ENCODE measurements at places on chromosomes 4 and X.
A peak's percentile ranks its signal among the peaks of the same experiment; 100 is the strongest.

- no peaks in the 10 kb centered on the region for H3K36me3 ChIP-seq
- H3K27me3 ChIP-seq = no peaks in the 10 kb centered on the region
- H3K4me1 ChIP-seq = no peaks in the 10 kb centered on the region
- no peak overlapping the region for H3K27ac ChIP-seq
- DNase-seq = no peak
Measured at GRCh38 chr4:1470816-1471442, 64.7 kb upstream of the NKX1-1 start.

GRCh38 chr4:174281901-174282300 lies 1.6 kb downstream of the FBXO8 start:
- H3K4me3 ChIP-seq = peak overlapping the region; percentile 100
- no peak overlapping the region for H3K27ac ChIP-seq
- peaks cover 83% of the 10 kb centered on the region for H3K4me1 ChIP-seq
- H3K36me3 ChIP-seq = peaks cover 23% of the 10 kb centered on the region

DNA sequence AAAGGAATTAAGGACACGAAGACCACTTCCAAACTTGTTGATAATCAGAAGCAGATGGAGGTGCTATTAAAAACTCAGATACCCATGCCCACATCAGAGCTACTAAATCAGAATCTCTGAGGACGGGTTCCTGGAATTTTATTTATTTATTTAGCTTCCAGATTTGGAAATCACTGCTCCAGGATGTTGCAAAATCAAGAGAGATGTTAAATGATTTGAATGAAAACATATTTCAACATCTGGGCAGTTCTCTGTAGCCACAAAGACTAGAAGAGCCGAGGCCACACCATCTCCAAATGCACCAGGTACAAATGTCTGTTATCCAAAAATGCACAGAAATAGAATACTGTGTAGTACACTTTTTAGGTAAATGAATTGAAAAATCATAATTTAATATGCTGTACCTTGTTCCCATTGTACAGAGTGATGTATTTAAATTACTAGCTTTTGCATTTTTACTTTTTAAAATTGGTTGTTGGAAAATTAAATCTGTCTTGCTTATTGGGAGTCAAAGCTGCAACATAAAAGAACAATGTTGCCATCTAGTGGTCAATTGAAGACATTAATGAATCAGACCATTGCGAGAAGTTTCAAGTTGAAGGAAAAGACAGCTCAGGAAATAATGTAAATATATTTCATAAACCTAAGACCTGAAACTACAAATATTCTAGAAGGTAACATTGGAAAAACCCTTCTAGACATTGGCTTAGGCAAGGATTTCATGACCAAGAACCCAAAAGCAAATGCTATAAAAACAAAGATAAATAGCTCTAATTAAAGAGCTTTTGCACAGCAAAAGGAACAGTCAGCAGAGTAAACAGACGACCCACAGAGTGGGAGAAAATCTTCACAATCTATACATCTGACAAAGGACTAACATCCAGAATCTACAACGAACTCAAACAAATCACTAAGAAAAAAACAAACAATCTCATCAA lies 151.3 kb upstream of the TTC29 start:
- H3K4me3 ChIP-seq = no peak overlapping the region
- peaks cover 38% of the 10 kb centered on the region for H3K27me3 ChIP-seq

GRCh38 chrX:155231163-155231562 lies 14.9 kb downstream of the VBP1 start:
- no peaks in the 10 kb centered on the region for H3K27me3 ChIP-seq
- H3K36me3 ChIP-seq = peaks cover 44% of the 10 kb centered on the region
- no peak overlapping the region for H3K27ac ChIP-seq
- no peak for DNase-seq

DNA sequence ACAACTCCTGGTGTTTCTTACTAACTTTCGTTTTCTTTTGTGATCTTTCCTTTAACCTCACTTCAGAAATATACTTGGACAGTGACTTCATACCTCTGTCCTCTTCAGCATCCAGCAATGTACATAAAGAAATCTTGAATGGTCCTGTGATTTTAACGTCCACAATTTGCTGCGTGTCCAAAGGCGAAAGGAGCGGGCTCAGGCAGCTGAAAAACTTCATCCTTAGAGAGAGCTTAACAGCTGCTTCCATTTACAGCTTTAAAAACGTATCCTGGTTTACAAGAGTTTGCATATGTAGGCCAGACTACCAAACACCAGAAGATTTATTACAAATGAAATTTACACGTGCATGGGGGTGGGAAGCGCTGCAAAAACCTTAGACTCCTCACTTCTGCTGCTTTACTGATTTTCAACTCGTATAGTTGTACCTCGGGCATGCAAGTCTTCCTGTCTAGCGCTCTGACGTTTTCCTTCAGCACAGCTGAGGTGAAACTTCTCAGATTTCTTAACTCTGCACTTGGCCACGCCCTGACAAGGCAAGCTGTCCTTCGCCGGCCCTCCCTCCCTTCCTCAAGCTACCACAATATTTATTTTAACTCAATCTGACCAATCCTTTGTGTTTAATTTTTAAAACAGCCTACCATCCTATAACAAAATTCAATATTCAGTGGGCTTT lies 406.4 kb downstream of the FAM47A start:
- no peak for DNase-seq
- no peak overlapping the region for H3K27ac ChIP-seq
- no peak overlapping the region for H3K4me3 ChIP-seq
- no peaks in the 10 kb centered on the region for H3K27me3 ChIP-seq
- H3K36me3 ChIP-seq = no peaks in the 10 kb centered on the region

DNA sequence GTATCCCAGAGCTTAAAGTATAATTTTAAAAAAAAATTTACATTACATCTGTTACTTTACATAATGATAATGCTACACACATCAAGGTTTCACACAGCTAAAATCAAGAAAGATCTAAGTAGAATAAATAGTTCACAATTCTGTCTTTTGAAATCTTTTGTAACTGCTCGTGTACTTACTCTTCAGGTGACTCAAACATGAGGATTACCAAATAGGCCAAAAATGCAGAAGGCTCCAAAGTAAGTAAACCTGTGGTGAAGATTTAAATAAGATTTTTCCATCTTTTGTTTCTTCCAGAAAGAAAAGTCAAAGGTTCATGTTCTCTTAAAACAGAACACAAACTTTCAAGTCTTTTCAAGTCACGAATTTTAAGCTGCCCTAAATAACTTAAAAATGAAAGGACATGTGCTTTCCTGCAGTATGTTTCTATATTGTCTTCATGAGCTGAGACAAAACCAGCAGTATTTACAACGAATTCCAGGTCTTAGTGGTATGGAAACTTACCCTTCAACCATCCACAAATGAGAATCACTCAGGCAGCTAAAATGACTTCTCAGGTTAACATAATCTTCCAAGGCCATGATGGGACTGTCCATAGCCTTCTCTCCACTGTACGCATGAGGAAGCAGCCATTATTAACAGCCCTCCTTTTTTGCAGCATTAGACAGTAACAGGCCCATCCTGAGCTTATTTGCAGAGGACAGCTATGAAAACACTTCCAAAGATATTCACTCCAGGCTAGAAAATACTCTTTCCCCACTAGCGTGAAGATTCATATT lies 172.8 kb upstream of the EDNRA start:
- H3K27me3 ChIP-seq = no peaks in the 10 kb centered on the region
- DNase-seq = no peak
- H3K27ac ChIP-seq = no peak overlapping the region
- no peak overlapping the region for H3K4me3 ChIP-seq
- no peaks in the 10 kb centered on the region for H3K4me1 ChIP-seq

GRCh38 chrX:685120-686032 lies 54.8 kb downstream of the SHOX start:
- no peak overlapping the region for H3K4me3 ChIP-seq
- H3K4me1 ChIP-seq = no peaks in the 10 kb centered on the region
- no peaks in the 10 kb centered on the region for H3K36me3 ChIP-seq
- no peak for DNase-seq
- no peaks in the 10 kb centered on the region for H3K27me3 ChIP-seq
- H3K27ac ChIP-seq = no peak overlapping the region

DNA sequence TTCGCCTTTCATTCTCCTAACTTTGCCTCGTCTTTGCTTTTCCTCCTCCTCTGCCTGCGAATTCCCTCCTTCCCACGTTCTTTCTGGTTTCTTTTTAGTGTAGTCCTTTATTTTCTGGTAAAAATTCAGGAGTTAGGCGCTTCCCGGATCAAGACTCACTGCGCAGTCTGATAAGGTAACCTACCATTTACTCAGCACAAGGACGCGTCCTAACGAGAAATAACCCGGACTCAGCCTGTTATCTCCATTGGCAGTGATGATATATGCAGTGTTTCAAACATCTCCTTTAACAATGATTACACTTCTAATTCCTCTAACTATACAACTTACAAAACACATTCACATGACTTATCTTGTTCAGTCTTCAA lies 357 bp upstream of the ETNPPL start:
- DNase-seq = no peak
- peak overlapping the region; percentile 77 for H3K4me3 ChIP-seq
- no peaks in the 10 kb centered on the region for H3K36me3 ChIP-seq
- H3K27ac ChIP-seq = no peak overlapping the region
- peaks cover 68% of the 10 kb centered on the region for H3K27me3 ChIP-seq
- H3K4me1 ChIP-seq = peaks cover 12% of the 10 kb centered on the region

GRCh38 chrX:84168095-84168494 lies 19.9 kb downstream of the RPS6KA6 start:
- no peaks in the 10 kb centered on the region for H3K27me3 ChIP-seq
- no peaks in the 10 kb centered on the region for H3K36me3 ChIP-seq
- no peak overlapping the region for H3K4me3 ChIP-seq
- no peak for DNase-seq

- no peak for DNase-seq
- H3K27ac ChIP-seq = no peak overlapping the region
- H3K27me3 ChIP-seq = peaks cover 7% of the 10 kb centered on the region
Measured at GRCh38 chr4:3387154-3387942, 54.4 kb upstream of the HGFAC start.

- DNase-seq = no peak
- no peaks in the 10 kb centered on the region for H3K27me3 ChIP-seq
- H3K4me1 ChIP-seq = no peaks in the 10 kb centered on the region
- H3K27ac ChIP-seq = no peak overlapping the region
- H3K36me3 ChIP-seq = no peaks in the 10 kb centered on the region
- no peak overlapping the region for H3K4me3 ChIP-seq
Measured at GRCh38 chr4:46491455-46491854, 101.5 kb upstream of the GABRA2 start.

DNA sequence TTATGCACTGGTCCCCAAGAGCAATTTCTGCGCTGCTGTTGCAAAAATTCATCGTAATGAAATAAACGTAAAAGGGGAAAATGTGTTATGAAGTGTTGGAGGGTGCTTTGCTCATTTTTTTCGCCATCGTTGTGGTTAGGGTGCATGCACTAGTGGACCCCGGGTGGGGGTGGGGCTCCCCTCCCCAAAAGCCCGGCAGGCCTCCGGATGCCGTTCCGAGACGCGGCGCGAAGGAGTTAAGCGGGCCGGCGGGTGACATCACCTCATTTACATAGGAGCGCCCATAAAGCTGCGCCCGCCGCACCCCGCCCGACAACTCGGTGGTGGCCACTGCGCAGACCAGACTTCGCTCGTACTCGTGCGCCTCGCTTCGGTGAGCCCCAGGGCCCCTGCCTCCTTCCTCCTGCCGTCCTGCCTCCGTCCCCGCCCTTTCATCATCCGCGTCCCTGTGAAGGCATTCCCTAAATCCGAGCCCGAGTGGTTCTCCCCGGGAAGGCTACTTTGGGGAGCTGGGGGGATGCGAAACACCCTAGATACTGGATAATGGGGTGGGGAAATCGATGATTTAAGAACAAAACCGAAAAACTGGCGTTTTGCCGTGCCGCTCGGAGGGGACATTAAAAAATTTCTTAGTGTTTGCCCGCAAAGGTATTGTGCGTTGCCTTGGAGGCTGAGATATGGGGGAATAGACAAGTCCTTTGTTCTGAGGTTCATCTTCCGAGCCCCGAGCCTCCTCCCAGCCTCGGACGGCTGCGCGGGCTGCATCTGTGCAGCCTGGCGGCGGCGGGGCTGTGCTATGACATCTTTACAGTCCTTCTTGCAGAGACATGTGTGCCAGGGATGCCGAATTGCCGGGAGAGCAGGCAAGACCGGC lies at the start of gene TMSB4X:
TMSB4X (plus strand) TSS at position 315 of the 874 bp plus-strand sequence.
- H3K36me3 ChIP-seq = peaks cover 59% of the 10 kb centered on the region
- H3K4me3 ChIP-seq = peak within 1 kb of the TSS; percentile 92
- DNase-seq = peak; percentile 74

GRCh38 chr4:73735231-73735630 lies 5.1 kb upstream of the CXCL8 start:
- no peak overlapping the region for H3K27ac ChIP-seq
- no peaks in the 10 kb centered on the region for H3K36me3 ChIP-seq
- no peaks in the 10 kb centered on the region for H3K27me3 ChIP-seq
- DNase-seq = no peak
- H3K4me3 ChIP-seq = no peak overlapping the region

DNA sequence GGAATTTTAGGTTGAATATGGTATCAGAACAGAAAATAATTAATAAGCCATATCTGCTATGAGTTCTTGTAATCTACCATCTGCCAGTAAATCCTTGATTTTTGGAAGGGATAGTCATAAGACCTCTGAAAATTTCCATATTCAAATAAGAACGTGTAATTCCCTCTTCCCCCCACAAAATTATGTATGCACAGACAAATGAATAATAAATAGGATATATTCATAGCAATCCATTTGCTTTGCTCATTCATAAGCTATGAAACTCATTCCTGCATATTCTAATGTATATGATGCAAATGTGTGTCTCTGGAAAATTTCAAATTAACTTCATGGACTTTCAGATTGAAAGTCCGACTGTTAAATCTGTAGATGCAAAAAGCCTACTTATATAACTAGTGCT lies 833.1 kb upstream of the GRID2 start:
- no peak for DNase-seq
- no peak overlapping the region for H3K4me3 ChIP-seq
- no peaks in the 10 kb centered on the region for H3K4me1 ChIP-seq
- no peaks in the 10 kb centered on the region for H3K27me3 ChIP-seq
- no peaks in the 10 kb centered on the region for H3K36me3 ChIP-seq

- peak overlapping the region; percentile 97 for H3K27ac ChIP-seq
- H3K36me3 ChIP-seq = peaks cover 84% of the 10 kb centered on the region
- DNase-seq = no peak
- H3K4me1 ChIP-seq = peaks cover 96% of the 10 kb centered on the region
- no peaks in the 10 kb centered on the region for H3K27me3 ChIP-seq
- peak overlapping the region; percentile 76 for H3K4me3 ChIP-seq
Measured at GRCh38 chr4:40212674-40213527, 16.1 kb downstream of the RHOH start.

- no peak for DNase-seq
- H3K36me3 ChIP-seq = no peaks in the 10 kb centered on the region
- no peaks in the 10 kb centered on the region for H3K27me3 ChIP-seq
- H3K4me1 ChIP-seq = no peaks in the 10 kb centered on the region
- no peak overlapping the region for H3K27ac ChIP-seq
- H3K4me3 ChIP-seq = no peak overlapping the region
Measured at GRCh38 chrX:20067709-20068561, 48.8 kb downstream of the MAP7D2 start.

DNA sequence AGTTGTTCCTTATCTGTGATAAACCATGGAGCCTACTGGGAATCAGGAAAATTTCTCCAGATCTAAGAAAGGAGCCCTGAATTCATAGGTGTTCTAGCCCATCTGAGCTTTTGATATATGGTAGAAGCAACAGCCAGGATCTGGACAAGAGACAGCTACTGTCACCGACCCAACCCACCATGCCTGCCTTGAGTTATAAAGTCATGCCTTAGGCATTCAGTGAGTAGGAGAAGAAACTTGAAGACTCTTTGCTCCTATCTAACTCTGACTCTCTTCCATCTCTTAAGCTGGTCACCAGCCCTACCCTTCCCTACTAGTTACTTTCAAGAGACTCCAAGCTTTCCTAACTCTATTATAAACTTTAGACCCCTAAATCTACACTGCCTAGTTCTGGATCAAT lies 83.9 kb upstream of the FAM9B start:
- DNase-seq = no peak
- H3K27me3 ChIP-seq = peaks cover 7% of the 10 kb centered on the region
- no peaks in the 10 kb centered on the region for H3K36me3 ChIP-seq
- no peak overlapping the region for H3K27ac ChIP-seq
- H3K4me3 ChIP-seq = no peak overlapping the region

Measured in central memory CD8-positive, alpha-beta T cell (primary cell).